Erythroblast (primary cell): ENCODE measurements at places on chromosomes 12 and 14.

DNA sequence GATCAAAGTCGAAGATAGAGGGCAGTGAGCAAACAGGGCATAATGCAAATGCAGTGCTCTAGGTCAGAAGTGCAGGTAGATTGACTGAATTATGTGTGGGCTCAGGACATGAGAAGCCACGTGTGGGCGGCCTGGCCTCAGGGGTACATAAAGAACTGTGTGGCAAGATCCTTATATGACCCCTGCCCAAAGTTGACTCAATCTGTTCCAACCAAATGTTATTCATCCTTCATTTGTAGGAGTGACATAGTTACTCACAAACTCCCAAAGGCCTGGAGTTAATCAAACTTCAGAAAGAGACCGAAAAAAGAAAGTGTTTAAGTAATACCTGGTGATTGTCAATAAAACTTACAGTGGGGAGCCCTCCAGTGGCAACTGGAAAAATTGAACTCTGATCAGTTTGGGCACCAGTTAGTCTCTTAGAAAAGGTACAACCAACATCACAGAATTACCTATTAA is 150.4 kb upstream of the FAR2 start:
- no peak for DNase-seq

DNA sequence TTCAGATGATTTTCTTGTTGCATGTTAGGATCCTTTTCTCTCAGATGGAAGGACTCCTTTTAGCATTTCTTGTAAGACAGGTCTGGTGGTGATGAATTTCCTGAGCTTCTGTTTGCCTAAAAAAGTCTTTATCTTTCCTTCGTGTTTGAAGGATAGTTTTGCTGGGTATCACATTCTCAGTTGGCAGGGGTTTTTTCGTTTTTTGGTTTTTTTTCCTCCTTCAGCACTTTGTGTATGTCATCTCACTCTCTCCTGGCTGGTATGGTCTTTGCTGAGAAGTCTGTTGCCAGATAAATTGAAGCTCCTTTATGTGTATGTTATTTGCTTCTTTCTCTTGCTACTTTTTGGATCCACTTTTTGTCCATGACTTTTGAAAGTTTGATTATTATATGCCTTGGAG is 15.6 kb upstream of the TXNRD1 start:
- DNase-seq: no peak

DNA sequence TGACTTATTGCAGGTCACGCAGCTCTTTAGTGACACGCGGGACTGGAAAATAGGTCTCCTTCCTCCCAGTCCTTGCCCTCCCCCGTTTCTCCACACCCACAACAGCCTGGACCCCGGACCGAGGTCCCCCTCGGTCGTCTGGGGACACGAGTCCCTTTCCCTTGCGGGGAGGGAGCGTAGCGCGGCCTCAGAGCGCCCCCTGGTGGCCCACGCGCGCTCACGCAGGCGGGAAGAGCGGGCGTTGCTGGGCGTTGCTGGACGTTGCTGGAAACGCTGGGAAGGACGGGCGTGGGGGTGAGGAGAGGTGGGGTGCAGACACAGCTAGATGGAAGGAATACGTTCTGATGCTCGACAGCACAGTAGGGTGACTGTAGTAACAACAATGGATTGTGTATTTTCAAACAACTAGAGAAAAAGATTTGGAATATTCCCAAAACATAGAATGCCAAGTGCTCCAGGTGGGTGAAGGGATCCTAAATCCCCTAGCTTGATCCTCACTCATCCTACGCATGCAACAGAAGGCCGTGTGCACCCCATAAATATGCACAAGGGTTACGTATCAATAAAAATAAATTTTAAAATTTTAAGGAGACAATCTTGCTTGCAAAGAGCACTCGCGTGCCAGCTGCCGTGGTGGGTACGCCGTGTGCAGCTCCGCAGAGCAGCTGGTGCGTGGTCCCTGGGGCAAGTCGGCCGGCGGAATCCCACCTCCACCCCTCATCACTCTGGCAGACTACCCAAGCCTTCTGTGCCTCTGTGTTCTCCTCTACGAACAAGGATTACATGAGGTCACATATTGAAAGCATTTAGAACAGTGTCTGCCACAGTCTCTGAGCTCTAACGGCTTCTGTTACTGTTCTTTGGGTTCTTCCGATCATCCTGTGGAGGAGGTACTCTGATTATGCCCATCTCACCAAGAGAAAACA is 87.4 kb downstream of the B4GALNT3 start:
- DNase-seq: peak; percentile 70

DNA sequence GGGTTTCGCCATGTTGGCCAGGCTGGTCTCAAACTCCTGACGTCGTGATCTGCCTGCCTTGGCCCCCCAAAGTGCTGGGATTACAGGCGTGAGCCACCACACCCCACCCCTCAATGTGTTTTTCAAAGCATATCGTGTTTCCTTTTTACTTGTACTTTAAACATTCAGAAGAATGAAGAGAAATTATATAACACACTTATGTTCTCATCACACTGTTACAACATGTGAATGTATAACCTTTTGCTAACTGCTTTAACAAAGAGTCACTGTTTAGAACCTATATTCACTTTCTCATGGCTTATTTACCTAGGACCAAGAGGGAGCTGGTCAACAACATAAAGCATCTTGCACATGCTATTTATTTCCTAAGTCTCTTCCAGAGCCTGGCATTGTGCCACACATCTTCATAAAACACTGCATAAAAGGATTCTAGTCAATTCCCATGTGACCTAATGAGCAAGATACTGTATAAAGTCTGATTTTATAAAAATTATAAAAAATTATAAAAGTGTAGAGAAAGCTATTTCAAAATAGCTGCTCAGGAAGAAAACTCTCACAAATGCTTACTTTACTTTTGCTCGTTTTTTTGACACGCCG is 16.0 kb upstream of the ACTR6 start:
- DNase-seq: no peak

- no peak for DNase-seq
Measured at GRCh38 chr14:36522972-36523715, 3.1 kb upstream of the NKX2-1 start.

DNA sequence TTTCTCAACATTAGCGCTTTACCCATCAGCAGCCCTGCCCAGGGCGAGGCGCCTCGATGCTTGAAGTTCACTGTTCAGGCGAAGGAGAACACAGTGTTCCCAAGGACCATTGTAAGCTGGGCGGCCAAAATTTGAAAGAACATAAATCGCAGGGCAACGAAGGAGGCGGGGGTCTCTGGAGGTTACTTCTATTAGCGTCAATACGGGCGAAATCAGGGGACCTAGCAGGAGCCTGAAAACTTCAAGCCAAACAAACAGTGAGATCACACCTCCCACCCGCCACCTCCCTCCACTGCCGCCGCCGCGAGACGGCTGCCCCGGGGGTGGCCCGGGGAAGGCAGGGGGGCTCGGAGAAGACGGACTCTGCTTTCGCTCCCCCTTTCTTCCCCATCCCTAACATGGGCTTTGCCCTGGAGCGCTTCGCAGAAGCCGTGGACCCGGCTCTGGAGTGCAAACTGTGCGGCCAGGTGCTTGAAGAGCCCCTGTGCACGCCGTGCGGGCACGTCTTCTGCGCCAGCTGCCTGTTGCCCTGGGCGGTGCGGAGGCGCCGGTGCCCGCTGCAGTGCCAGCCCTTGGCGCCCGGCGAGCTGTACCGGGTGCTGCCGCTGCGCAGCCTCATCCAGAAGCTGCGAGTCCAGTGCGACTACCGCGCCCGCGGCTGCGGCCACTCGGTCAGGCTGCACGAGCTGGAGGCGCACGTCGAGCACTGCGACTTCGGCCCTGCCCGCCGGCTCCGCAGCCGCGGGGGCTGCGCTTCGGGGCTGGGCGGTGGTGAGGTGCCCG is at the start of gene PDZRN4:
Gene PDZRN4, plus strand, starts transcription at position 263 of the 783 bp plus-strand sequence.
- DNase-seq: no peak

DNA sequence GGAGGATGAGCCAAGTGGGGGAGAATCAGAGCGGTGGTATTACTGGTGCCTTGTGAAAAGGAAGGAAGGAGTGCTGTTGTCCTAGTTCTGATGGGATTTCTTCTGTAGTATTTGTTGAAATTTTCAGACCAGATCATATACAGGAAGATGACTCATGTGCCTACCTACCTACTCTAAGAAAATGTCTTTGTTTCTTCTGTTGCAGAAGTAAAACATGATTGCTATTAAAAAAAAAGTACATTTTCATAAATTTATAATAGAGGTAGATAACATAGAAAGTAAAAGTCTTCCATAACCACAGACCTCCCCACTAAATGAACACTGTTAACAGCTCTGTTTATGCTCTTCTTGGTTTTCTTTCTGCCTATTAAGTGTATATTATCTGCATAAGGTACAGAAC is 26.9 kb downstream of the SAMD4A start:
- DNase-seq: no peak

- DNase-seq: no peak
Measured at GRCh38 chr12:105995961-105996431, 142.8 kb downstream of the NUAK1 start.

GRCh38 chr14:20341646-20342045 is 1.8 kb upstream of the PARP2 start:
- no peak for DNase-seq

DNA sequence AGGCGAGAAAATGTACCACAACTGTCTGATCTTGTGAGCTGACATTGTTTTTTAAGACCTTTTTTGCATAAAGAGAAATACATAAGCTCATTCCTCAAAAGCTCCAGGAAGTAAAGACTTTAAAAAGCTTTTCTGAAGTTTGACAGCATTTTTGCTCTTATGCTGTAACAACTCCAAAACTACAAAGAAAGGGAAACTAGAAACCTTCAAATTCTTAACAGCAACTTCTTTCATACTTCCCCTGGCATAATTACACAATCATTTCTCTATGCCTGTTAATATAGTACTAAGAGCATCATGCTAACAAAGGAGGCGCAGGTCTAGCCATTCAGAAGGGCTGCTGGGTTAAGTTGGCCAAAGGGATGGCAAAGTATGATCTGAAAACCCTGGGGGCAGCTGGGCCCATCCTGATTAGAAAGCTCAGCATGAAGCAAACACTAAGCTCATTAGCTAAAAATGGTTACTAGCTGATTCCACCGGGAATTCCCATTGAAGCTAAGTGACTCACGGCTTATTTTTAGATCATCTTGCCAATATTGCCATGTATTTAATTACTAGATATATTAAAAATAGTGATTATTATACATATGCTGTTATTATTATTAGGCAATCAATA is 26.1 kb upstream of the ANP32D start:
- DNase-seq: no peak

DNA sequence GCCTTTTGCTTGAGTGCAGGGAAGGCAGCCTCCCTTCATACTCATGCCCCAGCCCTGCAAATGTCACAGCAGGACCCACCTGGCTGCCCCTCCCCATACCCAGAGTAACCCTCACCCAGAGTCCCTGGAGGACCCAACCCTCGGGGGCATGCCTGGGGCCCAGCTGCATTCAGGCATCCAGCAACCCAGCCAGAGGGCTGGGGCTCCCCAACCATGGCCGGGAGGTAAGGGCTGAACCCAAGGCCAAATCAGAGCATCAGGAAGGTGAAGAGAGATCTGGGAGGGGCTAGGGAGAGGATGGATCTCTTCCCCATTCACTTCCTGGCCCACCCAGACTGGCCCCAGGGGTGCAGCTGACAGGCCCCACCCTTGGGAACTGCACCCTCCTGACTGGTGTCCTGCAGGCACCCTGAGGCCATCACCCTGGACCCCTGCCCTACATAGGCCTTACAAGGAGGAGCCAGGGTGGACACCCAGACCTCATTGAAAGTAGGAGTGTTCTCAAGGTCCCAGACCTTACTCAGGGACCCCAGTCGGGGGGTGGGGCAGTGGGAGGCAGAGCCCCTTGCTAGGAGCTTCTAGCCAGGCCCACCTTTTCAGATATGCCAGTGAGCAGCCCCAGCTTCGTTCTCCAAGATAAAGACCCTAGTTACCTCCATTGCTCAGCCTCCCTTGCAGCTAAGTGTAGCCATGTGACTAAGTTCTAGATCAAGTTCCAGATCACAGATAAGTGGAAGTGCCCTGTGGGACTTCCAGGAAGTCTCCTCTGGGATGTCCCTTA is 849 bp upstream of the PLD4 start:
- DNase-seq: no peak

GRCh38 chr14:102827716-102828115 is 50.5 kb downstream of the TRAF3 start:
- no peak for DNase-seq

DNA sequence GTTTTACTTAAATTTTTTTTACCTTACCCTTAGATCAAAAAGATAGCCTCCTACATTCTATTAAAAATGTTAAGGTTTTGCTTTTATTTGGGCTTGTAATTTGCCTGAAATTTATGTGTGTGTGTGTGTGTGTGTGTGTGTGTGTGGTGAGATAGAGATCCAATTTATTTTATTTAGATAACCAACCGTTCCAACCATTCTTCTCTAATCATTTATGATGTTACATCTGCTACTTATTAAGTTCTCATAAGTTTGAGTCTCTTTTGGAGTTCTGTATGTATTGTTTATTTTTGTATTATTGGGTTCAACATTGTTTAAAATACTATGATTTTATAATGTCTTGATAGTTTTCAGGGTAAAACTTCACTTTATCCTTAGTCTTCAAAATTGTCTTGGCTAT is 70.6 kb upstream of the PAWR start:
- DNase-seq: no peak

- DNase-seq: no peak
Measured at GRCh38 chr14:30471980-30472379, 87.0 kb upstream of the G2E3 start.

GRCh38 chr12:81450920-81451739 is 308.0 kb downstream of the PPFIA2 start:
- DNase-seq: peak; percentile 12
